ENCODE measurements at places on chromosomes 7 and 10.

DNA sequence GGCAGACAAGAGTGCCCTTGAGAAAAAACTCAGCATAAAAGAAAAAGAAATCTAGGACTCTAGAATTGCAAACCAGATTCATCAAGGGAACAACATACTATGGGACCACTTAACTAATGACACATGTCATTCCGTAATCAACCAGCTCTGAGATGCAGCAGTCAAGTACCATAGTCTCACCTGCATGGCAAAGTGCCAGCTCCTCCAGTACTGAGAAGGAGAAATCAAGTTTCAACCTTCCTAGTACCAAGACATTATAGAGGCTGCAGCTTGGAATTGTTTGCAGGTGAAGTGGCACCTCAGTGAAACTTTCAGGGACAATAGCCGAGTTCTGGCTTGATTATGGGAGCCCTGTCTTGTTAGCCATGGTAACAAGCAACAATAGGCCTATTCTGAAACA is 11.5 kb downstream of the STEAP1 start:
- DNase-seq = no peak

- no peak for DNase-seq
These were observed 818.6 kb downstream of the GRID1 start for GRCh38 chr10:85548034-85548433.

DNA sequence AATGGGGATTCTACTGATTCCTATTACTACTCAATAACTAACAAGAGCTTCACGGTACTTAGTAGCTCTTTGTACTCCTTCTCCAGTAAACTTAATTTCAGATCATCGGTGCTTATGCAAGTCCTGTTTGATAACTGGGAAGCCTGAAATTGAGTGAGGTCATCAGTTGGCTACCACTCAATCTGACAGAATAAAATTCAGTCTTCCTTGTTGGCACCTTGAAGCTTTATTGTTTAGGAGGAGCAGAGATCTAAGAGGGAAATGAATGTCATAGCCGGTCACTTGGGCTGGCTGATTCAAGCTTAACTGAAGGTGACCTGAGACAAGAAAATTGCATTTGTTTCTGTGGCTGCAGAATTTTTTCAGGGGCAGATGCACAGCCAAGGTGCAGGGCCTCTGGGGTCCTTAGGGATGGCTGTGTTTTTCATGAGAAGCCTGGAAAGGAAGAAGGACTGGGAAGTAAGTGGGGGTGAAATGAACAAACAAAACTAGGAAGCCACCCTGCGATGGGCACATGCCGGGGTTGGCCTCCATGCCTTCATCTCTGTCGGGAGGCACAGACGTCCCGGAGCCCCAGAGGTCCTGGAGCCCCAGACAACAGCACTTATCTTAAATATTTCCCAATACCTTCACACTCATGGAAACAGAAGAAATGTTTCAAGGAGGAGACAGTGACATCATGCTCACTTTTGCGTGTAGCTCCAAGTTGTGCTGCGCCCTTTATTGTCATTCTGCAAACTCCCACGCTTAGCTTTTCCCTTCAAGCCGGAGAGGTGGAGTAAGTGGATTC is 85.0 kb upstream of the KIF5B start:
- no peak for DNase-seq

DNA sequence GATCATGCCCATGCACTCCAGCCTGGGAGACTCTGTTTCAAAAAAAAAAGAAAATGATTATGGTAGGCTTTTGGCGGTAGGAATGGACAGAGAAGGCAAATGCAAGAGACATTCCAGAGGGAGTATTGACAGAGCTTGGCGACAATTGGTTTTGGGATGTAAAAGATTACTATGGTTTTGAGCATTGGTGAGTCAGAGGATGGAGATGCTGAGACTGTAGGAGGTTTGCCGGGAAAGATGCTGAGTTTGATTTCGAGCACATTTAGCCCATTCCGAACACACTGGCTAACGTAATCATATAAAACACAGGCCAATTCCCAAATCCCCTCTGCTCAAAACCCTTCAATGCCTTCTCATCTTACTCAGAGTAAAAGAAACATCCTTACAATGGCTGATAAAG is 161.6 kb upstream of the MKLN1 start:
- no peak for DNase-seq

DNA sequence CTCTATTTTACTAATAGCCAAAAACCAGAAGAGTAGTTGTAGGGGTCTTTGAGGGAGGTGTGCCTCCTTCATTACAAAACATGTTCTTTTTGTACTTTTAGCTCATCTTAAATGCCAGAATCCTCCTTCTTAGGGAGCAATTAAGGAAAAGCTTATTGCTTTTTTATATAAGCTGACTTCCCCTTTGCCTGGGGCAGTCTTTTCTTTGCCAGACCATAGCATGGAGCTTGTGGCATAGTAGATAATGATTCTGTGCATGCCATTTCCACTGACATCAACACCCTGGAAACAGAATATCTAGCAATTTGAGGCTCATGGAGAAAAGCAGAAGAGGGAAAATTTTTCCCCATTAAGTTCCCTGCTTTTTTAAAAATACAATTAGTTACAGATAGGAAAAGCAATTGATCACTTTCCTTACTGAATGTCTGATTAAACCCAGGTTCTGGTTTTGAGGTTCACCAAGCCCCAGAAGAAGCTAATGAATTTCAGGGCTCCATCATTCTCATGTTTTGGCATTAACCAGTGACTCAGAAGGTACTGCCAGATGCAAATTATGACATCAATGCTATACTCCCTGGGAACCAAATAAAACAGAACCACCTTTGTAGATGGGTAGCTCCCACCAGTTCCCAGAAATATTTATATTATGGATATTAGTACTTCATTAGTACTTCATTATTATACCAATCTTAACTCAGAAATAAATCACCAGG is 410.6 kb downstream of the KCNMA1 start:
- DNase-seq = no peak

GRCh38 chr10:91034494-91035159 is 113.7 kb upstream of the ANKRD1 start:
- no peak for DNase-seq

GRCh38 chr10:34526758-34527730 is 288.1 kb downstream of the PARD3 start:
- no peak for DNase-seq

DNA sequence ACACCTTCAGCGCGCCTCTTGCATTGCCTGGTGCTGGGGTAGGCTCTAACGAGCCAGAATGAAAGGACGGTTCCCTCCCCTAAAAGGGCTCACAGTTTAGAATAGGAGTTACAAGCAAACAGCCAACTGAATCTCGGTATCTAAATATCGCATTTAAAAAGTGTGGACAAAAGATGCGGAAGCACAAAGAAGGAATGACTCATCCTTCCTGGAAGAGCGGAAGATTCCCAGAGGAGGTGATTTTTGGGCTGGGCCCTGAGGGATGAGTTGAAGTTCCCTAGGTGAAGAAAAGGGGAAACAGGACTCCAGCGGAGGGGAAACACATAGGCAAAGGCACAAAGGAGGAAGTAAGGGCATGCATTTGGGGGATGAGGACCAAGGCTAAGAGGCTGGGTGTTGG is 29.9 kb downstream of the SRRM3 start:
- no peak for DNase-seq

DNA sequence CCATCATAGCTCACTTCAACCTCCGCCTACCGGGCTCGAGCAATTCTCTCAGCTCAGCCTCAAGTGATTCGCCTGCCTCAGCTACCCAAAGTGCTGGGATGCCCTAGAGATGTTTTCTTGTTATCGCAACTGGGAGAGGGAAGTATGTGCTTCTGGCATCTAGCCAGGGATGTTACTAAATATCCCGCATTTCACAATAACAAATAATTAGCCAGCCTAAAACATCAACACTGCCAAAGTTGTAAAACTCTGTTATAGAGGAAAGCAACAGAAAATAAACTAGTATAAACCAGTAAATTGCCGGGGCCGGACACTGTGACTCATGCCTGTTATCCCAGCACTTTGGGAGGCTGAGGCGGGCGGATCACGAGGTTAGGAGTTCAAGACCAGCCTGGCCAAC is 7.2 kb downstream of the INA start:
- no peak for DNase-seq

- DNase-seq = no peak
These were observed 63.4 kb upstream of the BET1 start for GRCh38 chr7:94067506-94067905.

DNA sequence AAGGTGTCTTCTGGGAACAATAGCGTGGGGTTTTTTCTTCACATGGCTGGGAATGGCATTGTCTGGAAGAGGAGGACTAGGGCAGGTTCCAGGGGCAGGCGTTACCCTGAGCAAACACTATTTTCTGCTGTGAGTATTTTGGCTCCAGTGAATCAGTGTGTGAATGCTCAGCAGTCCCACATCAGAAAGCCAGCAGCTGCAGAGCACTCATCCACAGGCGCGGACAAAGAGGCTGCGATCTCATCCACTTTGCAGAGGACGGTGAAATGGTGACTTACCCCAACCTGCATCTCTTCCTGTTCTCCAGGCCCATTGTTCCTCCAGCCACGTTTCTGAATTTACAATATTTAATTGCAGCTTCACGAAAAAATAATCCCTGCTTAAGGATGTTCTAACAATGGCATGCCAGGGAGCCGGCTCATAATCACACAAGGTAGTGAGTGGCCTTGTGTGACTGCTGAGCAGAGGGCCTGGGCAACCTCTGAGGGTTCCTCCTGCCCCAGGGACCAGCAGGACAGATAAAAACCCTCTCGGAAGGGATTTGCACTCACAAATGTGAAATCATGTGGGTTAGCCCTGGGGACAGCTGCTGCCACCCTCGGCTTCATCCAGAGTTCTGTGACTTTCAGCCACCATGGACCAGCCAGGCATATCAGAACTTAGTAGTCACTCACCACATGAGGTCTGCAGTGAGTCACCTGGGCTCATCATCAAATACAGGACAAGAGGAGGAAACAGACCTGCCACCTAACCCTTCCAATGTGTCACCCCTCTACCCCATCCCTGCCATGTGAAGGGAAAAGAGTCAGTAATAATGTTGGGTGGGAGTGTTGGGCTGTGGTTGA is 65.0 kb upstream of the EN2 start:
- DNase-seq = no peak

- DNase-seq = no peak
These were observed 132.2 kb downstream of the ZNF365 start for GRCh38 chr10:62506371-62506770.

DNA sequence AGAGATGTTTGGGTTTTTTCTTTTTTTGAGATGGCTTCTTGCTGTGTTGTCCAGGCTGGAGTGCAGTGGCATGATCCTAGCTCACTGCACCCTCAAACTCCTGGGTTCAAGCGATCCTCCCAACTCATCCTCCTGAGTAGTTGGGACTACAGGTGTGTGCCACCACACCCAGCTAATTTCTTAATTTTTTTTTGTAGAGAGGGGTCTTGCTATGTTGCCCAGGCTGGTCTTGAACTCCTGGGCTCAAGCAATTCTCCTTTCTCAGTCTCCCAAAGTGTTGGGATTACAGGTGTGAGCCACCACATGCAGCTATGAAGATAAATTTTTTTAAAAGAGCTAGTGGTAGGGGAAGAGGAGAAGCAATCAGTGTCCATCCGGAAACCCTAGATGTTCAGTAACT is 56.8 kb downstream of the CLIP2 start:
- DNase-seq = no peak

GRCh38 chr10:47024399-47025252 is 113.4 kb downstream of the PTPN20 start:
- DNase-seq = peak; percentile 80

GRCh38 chr7:130853503-130854279 is 119.7 kb upstream of the KLF14 start:
- DNase-seq = no peak

DNA sequence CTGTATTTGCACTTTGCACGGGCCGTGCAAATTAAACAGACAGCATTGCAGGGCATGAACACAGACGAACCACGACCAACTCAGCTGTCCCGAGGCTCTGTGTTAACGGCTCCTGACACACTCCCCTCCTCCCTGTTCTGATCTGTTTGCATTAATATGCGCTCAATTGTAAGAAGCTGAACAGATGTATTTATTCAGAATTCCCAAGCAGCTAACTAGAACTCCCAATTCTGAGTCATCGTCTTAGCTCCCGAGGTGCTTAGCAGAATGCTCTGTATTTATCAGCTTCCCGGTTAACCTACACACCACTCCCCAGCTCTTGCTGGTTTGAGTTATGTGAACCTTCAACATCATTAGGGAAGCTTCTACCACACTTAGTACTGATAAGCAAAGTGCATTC is 286.4 kb downstream of the PTPRN2 start:
- no peak for DNase-seq

DNA sequence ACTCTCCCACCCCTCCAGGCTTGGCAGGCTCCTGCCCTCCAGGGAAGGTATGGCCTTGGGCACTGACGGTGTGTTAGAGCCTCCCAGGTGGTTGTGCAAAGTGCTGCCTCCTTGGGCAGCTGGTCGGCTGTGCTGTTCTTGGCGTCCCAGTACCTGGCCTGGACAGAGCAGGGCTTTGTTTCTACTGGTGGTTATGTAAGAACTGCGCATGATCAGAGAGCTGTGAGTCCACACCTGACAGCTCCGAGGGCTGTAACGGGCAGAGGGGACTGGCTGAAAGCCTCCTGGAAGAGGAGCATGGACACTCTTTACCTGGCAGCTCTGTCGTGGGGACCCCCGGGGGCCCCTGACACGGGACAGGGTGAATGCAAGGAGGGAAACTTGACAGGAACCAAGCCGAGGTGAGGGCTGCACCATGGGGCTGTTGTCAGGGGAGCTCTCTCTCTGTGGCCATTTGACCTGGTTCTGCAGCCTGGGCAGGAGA is 3.1 kb upstream of the SFRP5 start:
- no peak for DNase-seq

DNA sequence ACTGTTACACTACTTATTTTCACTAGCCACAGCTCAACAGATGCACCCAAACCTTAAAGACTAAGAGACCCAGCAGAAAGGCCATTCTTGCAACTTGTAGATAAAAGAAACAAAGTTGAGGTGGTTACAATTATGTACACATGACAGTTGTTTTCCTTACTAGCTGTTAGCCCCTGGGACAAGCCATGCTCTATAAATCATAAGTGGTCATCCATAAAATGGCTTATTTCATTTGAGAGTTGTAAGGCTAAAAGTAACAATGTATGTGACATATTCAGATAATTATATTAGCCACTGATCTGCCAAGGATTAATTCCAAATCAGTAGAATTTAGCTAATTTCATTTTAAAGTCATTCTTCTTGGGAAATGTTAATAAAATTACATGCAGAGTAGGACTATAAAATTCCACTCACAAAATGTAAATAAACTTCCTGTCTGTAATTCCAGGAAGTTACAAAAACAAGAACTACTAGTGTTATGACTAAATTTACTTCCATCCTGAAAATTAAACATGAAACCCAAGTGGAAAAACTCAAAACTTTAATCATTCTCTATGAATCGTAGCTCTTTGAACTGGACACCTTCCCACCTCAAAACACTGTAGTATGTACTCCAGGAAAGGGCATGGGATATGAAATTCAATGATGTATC is 13.3 kb downstream of the SLC37A3 start:
- no peak for DNase-seq

DNA sequence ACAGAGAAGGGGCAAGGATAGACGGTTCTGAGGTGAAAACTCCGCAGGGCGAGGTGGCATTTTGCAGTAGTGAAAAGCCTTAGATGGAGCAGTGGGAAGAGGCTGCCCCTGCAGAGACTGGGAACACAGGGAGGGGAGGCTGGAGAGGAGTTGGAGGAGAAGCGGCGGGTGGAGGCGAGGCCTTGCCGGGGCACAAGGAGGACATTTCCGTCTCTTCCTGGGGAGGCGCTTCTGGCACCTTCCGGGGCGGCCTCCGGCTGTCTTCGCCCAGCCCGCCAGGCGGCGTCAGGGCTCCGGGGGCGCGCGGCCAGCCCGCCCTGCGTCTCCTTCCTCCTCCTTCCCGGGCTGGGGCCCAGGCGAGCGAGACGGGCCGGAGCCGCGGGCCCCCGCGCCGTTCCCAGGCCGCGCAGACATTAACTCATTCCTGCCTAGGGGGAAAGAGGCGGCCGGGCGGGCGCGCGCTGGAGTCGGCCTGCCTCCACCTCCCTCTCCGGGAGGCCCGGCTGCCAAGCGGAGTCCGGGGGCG is 42.7 kb downstream of the LDB3 start:
- DNase-seq = peak; percentile 91

Measured in cardiac septum (tissue), 1 donor.